SHP77 (cell line): ENCODE measurements at places on chromosomes 4 and X.

- no peak for DNase-seq
Measured at GRCh38 chrX:21926527-21927278, 13.8 kb upstream of the SMS start.

DNA sequence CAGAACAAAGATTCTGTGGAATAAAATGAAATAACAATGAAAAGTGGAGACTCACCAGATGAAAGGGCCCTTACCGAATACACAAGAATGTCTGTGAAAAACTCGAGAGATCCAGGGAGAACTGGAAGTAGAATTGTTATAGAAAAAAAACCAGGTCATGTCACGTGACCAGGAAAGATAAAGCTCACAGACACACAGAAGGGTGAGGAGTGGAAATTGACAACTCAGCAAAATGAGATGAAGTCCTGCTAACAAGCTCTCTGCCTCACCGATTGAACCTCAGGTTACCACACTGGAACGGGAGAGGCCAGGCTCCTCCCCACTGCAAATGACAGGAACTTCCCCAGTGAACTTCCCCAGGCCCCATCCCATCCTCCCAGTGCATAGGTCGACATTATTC lies 1618.0 kb upstream of the PCDH10 start:
- no peak for DNase-seq

DNA sequence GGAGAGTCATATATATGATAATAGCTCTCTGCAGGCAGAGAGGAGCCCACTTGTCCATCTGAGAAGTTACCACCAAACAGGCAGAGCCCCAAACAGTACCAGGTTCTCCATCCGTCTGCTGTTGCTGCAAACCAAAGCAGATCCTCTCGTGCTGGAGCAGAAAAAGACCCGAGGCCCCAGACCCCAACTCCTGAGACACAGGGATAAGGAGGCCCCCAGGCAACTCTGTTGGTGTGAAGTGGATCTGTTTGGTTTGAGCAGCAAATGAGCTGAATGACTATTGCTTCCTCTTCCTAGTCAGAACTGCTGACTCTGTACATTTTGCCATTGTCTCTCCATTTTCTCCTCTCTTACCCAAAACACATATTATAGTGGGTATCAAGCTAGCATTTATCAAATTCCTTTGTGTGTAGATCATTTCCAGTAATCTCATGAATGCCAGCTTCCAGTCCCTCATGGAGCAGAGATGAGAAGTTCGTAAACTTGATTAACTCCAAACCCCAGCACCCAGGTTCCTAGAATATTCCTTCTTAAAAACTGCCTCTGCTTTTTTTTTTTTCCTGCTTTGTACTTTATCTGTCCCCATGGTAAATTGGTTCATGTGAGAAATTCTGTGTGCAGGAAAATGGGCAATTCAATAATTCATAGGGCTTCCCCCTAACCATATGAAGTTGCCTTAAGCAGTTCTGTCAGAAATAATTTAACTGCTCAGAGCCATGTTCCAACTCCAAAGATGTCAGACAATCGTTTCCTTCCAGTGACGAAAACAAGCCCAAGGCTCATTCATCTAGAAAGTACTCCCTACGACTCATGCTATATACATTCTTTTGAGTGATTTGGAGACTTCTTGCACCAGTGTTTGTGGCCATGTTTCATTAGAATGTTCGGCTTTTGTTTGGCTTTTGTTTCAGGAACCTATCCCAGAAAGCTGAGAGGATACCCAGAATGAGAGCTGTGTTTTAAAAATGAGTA lies 98.6 kb upstream of the ATXN3L start:
- DNase-seq, result no peak

GRCh38 chr4:119744580-119744979 lies 116.0 kb upstream of the PDE5A start:
- no peak for DNase-seq

GRCh38 chr4:123786163-123786915 lies 389.7 kb downstream of the SPRY1 start:
- DNase-seq, result no peak

DNA sequence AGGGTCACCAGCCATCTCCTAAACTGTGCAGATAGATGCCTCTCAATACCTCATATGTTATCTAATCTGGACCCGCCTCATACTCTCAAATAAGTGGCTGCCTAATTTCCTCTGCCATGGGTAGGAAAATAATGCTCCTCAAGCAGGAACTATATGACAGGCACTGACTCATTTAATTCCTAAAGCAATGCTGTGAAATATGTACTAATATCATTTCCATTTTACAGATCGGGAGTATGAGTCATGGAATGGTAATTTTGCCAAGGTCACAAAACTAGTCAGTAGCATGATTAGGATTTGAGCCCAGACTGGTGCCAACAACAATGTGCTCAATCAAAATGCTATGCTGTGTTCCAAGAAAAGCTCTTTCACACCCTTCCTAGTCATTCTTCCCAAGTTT lies 3.0 kb upstream of the NXT2 start:
- no peak for DNase-seq

DNA sequence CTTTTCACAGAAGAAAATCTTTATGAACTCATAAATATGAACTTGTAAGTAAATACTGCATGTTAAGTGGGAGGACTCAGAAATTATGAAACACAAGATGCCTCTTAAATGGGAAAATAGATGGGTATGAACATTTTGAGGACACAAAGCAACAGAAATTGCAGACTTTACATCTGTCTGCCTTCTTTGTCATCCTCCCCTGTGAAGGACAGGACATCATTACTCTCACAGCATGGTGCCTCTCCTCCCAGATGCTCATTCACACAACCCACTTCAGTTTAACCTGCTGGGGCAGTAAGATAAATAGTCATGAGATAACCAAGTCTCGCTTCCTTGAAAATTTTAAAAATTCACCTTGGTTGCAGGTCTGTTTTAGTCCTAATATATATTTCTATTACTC lies 144.5 kb downstream of the APBB2 start:
- DNase-seq, result no peak
